ENCODE measurements at places on chromosomes 3 and 15.

DNA sequence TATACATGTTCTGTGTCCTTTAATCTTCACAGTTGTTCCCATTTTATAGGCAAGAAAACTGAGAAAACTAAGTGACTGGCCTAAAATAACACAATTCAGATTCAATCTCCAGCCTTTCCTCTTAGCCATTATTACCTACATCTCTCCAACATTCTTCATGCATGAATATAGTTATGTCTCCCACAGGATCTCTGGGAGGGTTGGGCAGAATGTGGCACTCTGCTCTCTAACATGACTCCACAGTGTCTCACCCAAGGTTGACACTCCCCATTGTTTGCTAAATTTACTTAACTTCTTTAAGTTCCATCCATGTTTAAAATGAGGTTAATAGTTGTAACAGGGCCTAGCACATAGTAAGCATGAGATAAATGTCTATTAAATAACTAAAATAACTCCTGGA lies 276.3 kb downstream of the ERC2 start:
- no peak for DNase-seq

- no peak for DNase-seq
Observed at GRCh38 chr3:161748049-161748448, 251.4 kb downstream of the OTOL1 start.

GRCh38 chr15:81843226-81843625 lies 202.6 kb downstream of the MEX3B start:
- no peak for DNase-seq

GRCh38 chr3:10010421-10010877 lies 15.8 kb upstream of the FANCD2 start:
- DNase-seq: no peak

GRCh38 chr3:37096288-37096687 lies 78.1 kb downstream of the LRRFIP2 start:
- DNase-seq: no peak

Data from inflammatory macrophage (primary cell).